Stimulated activated CD4-positive, alpha-beta T cell treated with anti-CD3 and anti-CD28 coated beads, Interleukin-15, amount 100 ng/mL, for 1 hour (primary cell): ENCODE measurements at places on chromosomes 3 and 15.

DNA sequence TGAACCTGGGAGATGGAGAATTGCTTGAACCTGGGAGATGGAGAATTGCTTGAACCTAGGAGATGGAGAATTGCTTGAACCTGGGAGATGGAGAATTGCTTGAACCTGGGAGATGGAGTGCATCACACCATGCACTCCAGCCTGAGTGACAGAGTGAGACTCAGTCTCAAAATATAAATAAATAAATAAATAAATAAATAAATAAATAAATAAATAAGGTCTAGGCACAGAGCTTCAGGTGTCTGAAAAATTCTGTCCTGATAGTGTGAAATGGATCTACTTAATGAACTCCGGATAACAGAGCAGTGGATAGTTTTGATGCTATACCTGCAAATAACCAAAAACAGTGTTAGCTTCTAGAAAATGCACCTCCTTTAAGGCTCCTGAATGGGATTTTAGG lies 24.3 kb upstream of the NUDT16 start:
- DNase-seq, result no peak

DNA sequence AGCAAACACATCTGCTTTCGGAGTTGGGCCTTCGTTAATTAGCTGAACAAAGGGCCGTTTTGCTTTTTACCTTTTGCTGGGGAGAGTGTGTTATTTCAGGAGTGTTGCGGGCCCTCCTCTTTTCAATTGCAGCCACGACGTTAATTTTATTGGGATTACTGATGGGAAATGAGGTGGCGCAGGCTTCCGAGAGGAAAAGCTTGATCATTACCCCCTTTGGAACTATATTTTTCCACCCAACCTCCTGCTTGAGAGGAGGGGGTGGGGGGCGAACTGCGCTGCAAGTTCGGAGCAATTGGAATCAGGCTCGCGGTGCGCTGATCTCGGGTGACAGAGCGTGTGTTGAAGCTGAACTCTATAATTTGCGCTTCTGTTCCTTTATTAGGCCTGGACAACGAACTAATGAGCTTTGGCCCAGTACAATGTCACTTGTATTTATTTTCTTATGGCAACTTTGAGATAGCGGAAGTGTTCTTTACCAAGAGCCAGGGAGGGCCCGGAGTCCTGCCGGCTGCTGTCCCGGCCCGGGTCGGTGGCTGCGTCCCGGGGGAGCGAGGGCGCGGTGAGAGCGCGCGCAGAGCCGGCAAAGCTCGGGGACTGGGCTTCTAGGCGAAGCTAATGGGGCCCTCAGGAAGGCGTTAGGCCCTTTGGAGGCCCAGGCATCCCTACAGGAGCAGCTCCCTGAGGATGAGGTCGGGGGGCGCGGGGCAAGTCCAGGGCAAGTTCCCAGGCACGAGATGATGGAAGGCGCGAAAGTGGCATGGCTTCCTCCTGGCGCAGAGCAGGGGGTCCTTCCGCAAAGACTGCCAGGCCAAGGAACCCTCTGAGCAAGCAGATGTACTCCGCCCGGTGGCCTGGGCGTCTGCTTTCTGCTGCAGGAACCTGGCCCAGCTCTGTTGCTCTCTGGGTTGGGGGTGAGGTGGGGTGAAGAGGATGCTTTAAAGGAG lies 12.9 kb downstream of the NR2F2 start:
- DNase-seq, result no peak

DNA sequence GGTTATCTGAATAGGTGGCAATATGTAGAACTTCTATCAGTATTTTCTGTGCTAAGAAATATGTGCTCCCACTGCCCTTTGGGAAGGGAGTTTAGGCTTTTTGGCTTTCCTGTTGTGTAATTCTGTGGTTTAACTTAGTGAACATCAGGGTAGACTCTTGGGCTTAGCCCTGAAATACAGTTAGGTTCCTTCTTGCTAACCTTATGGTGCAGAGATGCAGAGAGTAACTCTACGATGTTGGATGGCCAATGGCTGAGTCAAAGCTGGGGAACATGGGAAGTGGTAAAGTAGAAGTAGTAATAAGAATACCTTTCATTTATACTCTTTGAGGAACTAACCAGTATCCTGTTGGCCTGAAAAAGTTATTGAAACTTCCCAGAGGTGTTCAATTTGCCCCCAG lies 80.8 kb upstream of the IL12A start:
- no peak for DNase-seq

DNA sequence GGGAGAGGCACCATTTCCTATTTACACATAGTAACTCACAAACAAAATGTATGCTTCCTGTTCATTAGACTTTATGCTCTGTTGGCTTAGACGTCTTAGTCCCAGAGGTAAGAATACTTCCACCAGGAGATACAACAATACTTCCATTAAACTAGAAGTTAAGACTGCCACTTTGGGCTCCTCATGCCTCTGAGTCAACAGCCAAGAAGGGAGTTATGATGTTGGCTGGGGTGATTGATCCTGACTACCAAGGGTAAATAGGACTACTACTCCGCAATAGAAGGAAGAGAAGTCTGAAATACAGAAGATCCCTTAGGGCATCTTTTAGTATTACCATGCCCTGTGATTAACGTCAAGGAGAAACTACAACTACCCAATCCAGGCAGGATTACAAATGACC lies 43.5 kb upstream of the ABI3BP start:
- DNase-seq, result no peak

GRCh38 chr15:57237301-57237642 lies 139.0 kb upstream of the CGNL1 start:
- no peak for DNase-seq

DNA sequence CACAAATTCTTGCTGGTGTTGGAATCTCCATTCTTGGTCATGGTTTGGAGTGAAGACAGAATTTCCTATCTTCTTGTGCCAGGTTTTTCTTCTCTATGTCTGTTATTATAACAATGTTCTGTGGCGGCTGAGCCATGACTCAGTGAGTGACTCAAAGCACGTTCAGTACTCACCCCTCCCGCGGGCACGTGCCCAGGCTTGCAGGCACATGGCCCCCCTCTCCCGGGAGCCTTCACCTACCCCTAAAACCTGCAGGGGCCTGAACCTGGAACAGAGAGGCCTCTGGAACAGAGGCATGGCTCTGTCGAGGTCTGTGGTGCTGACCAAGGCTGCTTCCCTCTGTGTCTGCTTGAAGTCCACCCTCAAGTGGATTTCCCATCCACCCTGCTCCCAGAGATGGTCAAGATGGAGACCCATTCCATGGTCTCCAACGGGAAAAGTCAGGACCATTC lies 27.6 kb downstream of the PLXNB1 start:
- no peak for DNase-seq

GRCh38 chr3:191240486-191240885 lies 41.4 kb downstream of the OSTN start:
- DNase-seq, result no peak

- no peak for DNase-seq
These were observed 63.4 kb upstream of the CSPG4 start for GRCh38 chr15:75776065-75776423.
